ENCODE measurements at places on chromosomes 2 and 18.

DNA sequence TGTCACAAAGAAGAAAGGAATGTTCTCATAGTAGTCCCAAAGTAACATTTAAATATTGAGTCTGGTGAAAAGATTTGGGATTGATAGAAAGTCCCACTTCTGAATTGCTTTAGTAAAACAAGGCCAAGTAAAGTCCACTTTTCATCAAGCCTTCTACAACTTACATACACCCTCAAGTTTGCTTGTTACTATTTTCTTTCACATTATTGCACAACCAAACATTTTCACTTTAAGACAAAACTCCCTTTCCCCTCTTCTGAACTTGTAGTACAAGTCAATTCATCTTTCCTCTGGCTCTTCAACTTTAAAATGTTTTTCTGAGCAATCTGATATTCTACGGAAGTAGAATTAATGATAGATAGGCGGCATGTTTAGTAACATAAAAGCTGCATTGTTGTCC is 11.0 kb downstream of the MAIP1 start:
- no peak for DNase-seq

DNA sequence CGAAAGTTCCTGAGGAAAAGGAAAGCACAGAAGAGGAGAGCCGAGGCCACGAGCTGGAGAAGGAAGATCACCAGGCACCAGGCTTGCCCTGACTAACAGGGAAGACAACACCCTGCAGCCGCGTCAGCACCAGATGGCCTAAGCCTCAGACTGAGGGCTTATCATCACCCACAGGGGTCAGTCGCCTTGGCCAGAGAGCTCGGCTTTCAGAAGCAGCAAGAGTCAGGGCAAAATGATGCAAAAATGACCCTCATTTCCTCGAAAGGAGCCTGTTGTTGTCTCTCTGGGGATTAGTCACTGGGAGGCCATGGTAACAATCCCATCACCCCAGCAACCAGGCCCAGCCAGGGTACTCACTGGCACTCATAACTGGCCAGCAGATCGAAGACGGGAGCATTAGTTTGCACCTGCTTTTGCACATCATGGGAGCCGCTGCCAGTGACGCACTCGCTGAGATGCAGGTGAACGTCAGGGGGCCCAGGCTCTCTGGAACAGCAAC is 42.7 kb upstream of the ZFP36L2 start:
- peak; percentile 98 for DNase-seq

DNA sequence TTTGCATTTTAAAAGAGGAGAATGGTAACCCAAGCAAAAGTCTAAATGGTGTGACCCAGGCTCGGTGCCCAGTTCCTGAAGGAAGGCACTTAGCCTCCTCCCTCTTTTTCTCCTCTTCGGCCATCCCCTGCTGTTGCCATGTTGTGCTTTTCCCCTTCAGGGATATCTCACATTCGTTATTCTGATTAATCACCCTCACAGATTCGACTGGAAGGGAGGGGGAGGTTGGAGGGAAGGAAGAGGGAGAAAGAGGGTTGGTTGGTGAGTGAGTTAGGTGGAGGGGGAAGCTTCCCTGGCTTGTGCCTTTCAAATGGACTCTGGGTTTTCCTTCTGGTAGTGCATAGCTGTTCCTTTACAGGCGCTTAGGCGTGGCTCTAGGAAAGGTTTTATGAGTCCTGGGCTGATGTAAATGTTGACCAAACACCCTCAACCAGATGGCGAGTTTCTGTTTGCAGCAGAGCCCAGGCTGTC is 39.0 kb upstream of the LYPD6B start:
- DNase-seq = no peak

DNA sequence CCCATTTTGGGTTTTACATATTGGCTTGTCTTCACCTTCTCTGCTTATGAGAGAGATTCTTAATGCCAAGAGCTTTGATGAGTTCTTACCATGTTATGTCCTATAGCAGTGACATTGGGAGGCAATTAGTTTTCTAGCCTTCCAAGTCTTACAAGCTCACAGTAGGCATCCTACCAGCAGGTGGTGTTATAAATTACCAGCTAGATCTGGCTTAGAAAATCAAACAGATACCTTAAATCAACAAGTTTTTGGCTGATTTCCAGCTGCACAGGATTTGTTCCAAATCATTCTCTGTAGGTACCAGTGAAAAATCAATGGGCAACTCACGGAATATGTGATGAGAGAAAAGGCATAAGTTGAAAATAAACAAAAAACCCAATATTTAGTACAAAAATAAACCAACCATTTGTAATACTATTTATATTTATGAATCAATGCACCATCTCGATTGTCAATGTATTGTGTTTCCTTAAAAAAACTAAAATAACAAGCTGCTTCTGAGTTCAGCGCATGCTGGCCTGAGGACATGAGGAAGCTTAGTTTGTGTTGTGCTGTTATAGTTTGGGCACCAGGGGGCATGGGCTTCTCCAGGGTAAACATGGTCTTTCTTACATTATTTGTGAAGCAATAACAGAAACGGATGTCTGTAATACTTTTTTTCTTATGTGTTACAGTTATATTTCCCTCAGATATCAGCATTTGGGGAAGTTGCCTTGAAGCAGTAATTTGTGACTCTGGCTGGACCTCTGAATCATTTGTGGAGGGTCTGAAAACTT is 34.1 kb upstream of the NXPH2 start:
- DNase-seq = peak; percentile 5

DNA sequence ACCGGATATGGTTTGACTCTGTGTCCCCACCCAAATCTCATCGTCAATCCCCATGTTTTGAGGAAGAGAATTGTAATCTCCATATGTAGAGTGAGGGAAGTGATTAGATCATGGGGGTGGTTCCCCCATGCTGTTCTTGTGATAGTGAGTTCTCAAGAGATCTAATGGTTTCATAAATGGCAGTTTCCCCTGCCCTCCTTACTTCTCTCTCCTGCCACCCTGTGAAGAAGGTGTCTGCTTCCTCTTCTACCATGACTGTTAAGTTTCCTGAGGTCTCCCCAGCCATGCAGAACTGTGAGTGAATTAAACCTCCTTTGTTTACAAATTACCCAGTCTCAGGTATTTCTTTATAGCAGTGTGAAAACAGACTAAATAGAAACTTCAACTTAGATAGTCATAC is 69.5 kb downstream of the SESTD1 start:
- no peak for DNase-seq

GRCh38 chr2:230921806-230922595 is 3.0 kb downstream of the GPR55 start:
- no peak for DNase-seq

GRCh38 chr2:153661801-153662200 is 183.2 kb upstream of the RPRM start:
- no peak for DNase-seq

DNA sequence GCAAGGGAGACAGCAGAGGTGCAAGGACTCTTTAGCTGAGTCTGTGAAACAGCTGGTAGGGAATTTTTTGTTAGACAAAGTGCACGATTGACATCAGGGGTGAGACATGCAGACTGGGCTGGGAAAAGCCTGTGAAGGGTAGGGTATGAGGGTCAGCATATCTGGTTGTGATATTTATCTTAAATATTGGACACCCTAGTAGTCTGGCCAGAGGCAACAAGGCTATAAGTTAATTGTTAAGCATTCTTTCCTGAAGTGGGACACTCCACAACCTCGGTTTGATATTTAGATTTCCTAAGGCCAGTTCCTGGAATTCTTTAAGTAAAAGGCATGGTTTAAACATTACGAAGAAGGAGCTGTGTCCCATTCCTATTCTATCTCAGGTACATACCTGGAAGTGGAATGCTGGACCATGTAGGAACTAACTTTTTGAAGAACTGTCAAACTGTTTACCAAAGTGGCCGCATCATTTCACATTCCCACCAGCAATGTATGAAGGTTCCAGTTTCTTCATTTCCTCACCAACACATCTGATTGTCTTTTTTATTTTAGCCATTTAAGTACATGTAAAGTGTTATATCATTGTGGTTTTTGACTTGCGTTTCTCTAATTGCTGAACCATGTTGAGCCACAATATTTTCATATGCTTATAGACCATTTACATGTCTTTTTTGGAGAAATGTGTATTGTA is 22.5 kb downstream of the EHBP1 start:
- no peak for DNase-seq

- DNase-seq = no peak
Observed at GRCh38 chr2:100196786-100197494, 54.5 kb upstream of the AFF3 start.

DNA sequence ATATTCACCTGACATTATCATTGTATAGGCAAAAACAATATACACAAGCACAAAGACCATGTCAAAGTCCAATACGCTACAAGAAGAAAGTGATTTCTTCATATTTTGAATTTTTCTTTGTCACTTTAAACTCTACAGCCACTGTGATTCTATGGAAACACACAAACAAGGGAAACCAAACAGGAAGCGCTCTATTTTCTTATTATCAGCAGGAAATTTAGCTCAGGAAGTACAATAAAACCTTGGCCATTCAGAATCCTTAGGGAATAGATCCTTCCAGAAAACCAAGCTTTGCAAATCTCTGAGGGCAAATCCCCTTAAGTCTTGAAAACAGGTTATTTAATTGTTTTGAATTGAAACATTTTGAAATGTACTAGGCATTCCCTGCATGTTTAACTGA is 336.2 kb downstream of the EPHA4 start:
- no peak for DNase-seq

DNA sequence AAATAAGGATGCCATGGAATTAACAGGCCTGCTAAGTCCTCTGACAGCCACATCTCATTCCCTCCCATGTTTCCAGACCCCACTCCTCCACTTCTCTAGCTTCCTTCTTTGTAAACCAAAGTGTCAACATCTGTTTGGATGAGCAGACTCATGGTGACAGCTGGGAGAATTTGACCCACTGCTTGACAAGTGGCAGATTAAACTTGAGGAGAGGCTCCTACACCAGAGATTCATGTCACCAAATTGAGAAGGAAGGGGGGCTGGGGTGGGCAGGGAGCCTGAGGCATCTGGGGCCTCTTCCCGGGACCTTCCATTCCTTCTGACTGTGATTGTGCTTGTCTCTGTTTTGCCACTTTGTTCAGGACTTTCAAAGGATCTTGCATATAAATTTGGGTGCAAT is 41.0 kb upstream of the IGFBP5 start:
- DNase-seq = no peak

DNA sequence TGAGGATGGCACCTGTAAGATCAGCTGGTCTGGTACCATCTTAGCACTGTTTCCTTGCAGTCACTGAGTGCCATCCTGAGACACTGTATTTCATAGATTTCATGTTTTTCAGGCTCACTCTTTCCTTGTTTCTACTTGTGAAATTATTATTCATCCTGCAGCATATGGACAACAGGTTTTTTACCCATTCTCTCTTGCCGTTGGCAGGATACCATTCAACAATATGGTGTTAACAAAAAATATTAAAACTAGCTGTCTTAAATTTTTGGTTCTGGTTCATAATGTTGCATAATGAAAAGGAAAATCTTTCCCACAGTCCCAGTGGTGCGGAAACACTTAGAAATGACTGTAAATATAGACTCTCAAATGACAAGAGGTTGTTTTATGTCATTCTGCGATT is 23.1 kb upstream of the ATG16L1 start:
- no peak for DNase-seq

GRCh38 chr18:23515911-23516546 is 12.7 kb downstream of the RMC1 start:
- peak; percentile 64 for DNase-seq

- DNase-seq = no peak
Observed at GRCh38 chr2:120017201-120017600, 4.3 kb downstream of the EPB41L5 start.

- DNase-seq = peak; percentile 93
Observed at GRCh38 chr2:112811841-112812306, 24.7 kb downstream of the IL1B start.

All from RPMI7951 (cell line).